ENCODE measurements at places on chromosomes 7 and 10.

- DNase-seq: no peak
These were observed 842 bp upstream of the JAKMIP3 start for GRCh38 chr10:132064771-132065437.

DNA sequence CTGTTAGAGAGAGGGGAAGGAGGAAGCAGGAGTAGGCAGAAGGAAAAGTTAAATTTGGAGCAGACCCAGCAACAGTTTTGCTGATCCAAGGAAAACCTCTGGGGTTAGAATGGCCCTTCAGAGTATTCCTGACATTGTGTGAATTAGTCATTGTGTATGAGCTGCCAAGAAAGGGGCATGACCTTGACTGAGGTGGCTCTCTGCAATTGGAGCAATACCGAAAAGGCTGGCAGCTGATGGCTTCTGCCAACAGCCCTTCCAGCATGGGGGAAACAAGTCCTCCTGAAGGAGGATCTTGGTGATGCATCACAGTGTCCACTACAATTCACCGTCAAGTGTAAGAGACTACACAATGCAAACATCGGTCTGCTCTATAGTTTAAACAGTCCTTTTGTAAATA, 20.6 kb upstream of the WASL start:
- no peak for DNase-seq

GRCh38 chr10:80382989-80383388, 25.4 kb upstream of the PRXL2A start:
- DNase-seq: peak; percentile 50

DNA sequence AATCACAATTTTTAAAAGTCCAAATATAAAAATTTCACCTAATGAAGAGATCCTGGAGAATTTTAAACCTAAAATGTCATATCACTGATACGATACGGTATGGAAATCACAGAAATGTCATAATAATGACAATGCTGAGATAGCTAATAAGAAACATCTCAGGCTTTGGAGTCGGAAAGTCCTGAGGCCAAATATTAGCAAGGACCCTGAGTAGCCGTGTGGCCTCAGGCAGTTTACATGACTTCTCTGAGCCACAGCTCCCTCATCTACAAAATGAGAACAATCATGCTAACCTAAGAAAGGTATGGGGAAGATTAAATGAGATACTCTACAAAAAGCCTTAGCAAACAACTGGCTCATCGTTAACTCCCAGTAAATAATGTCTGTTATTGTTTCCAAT, 100.9 kb upstream of the NEBL start:
- no peak for DNase-seq

GRCh38 chr10:64528294-64529002, 1007.2 kb downstream of the REEP3 start:
- DNase-seq: no peak

- no peak for DNase-seq
These were observed 48.5 kb upstream of the ARL4A start for GRCh38 chr7:12638851-12639456.

DNA sequence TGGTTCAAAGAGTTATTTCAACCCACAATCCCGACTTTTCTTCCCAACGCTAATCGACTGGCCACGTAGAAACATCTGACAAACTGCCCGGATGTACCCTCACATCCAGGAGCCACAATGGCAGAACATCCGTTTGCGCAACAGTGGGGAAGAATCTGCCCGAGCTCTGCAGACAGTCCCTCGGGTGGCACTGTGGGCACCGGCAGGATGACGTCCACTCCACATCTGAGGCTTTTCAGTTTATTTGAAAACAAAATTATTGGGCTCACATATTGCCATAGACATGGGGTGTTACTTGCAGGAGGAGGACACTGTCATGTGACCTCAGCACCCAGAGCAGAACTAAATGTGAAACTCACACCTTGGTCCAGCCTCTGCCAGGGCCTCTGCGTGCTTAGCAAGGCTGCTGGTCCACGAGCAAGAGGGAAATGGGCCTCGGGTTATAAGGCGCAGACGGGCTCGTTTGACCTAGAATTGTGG, 84.1 kb downstream of the MKI67 start:
- DNase-seq: no peak

- DNase-seq: no peak
These were observed 147.9 kb downstream of the RPS24 start for GRCh38 chr10:78181381-78182055.

Data from right hindlimb (tissue), 1 donor.